ENCODE measurements at places on chromosomes 16 and 17. TPM values are rescaled to one million over a fixed set of nuclear protein-coding genes. Genes with fewer than 3 reads are reported as not detected.

Gene NLRC5
- total RNA-seq = 23.8 TPM

Gene BHLHA9
- total RNA-seq = not detected

Gene PRSS53
- 10.5 TPM for total RNA-seq

DNA sequence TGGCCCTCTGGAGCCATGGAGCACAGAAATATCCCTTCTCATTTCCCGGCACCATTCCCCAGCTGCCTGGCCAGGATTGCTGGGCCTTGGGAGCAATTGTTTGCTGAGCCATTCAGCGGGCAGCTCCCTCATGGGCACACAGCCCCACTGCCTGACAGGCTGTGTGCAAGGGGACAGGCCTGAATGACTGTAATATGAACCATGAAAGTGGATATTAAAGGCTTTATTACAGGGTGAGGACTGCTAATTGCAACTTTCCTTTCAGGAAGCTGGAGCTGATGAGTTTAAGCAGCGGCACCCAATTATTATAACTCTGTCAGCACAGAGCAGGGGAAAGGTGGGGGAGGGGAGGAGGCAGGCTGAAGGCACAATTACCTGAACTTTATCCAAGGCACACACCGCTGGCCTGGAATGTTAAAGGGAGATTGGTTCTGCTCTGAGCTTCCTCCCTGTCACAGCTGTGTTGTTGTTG, 159.8 kb upstream of the SDK2 start:
- DNase-seq = no peak

DNA sequence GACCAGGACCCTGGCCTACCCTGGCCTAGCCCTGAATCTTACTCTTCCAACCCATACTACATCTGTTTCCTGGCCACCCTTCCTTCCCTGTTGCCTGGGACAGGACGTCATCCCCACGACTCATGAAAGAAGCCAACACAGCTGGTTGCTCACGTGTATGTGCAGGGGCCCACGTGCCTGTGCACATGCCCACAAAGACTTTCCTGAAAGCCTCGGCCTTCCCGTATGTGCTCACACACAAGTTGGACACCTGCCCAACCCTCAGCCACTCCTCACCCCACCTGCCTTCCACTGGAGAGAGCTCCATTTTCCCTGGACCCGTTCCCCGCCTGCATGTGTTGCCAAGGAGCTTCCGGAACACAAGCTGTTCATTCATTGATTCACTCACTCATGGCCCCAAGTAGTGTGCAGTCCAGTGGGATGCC, 7.0 kb downstream of the PLXDC1 start:
- peak; percentile 91 for DNase-seq
